ENCODE measurements at places on chromosomes 5 and 9.
A peak's percentile ranks its signal among the peaks of the same experiment; 100 is the strongest.

GRCh38 chr5:100430268-100431195 lies 104.6 kb upstream of the FAM174A start:
- DNase-seq = peak; percentile 7

GRCh38 chr5:6827526-6828219 lies 114.4 kb downstream of the TENT4A start:
- no peak for DNase-seq

- no peak for DNase-seq
Observed at GRCh38 chr5:32051796-32052195, 122.3 kb downstream of the GOLPH3 start.

DNA sequence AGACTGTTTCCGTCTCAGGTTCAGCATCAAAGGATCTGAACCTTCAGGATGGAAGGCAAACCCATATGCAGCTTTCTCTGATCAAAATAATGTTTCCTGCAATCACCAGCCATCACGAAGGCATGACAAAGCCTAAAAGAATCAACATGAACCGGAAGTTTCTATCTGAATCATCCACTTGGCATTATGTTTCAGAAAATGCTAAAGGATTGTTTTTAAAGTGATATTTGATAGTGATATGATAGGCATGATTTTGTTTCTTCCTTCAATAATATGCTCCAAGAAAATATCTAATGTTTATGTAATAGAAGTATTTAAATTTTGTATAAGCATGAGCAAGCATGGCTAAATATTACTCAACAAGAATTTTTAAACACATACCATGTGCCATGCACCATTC lies 219.6 kb downstream of the PLK2 start:
- no peak for DNase-seq

GRCh38 chr9:117521293-117521692 lies 106.4 kb upstream of the ASTN2 start:
- DNase-seq = no peak

DNA sequence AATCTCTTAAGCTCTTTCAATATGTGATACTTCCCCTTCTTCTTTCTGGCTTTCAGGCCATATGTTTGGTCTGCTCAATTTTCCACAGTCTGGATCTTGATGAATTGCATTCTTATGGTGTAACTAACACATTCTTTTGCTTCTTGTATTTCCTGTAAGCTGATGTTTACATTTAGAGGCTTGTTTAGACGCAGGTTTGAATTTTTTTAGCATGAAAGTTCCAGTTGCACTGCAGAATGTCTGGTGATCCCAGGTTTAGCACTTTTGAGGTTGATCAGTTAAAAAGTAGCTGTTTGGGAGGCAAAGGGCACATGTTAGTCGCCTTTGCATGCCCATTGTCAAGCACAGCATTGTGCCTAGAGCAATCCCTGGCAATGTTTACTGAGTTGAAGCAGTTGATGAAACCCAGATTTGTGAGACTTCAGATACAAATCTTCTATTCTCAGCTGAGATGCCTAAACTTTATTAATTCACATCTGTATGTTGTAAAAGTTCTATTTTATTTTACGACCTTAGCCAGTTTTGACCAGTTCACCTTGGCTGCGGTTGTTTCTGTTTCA lies 59.6 kb upstream of the SPATA31C2 start:
- DNase-seq = no peak

DNA sequence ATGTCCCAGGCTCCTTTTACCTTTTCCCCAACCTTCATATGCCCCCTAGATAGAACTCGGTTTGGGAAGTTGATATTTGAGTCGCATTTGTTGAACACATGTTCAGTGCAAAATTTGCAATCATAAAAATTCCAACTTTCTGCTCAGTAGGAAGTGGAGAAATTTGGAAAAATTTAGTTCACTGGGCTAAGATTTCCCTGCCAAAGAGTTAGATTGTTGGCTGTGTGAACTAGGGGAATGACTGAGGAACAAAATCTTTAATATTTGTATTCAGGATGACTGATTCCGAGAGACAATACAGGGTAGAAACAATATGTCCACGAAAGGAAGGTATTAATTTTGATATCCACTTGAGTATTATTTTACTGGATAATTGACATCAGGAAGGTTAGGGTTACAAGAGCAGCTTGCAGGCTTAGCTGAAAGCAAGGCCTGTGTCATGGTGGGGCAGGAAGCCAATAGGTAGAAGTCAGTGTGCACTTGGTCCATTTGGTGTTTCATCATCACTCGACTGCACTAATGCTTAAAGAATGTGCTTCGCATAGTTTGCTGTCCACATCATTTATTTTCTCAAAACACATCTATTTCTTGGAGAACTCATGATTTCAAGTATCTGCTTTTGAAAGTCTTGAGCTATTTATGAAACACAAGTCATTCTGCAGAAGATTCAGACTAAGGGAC lies 59.4 kb upstream of the GNA14 start:
- DNase-seq = no peak

DNA sequence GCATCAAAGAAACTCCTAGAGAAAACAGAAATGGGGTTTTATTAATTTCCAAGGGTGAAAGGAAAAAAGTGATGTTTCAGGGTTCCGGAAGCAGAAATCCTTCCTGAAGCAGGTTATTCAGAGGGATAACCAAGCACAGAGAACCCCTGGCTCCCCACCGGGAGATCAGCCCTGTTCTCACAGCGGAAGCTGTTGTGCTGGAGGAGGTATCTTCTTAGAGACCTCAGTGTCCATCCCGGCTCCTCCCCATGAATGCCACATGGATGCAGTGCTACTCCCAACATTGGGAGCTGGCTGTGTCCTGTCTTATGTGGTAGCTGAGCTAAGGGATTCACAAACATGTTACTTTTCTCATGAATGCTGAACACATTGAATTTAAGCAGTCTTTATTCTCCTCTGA lies 80.9 kb upstream of the IRX2 start:
- no peak for DNase-seq
